NCI-H446 treated with DMSO at 0.1 percent for 48 hours (cell line): ENCODE measurements at places on chromosomes 13 and 19.
A peak's percentile ranks its signal among the peaks of the same experiment; 100 is the strongest.

DNA sequence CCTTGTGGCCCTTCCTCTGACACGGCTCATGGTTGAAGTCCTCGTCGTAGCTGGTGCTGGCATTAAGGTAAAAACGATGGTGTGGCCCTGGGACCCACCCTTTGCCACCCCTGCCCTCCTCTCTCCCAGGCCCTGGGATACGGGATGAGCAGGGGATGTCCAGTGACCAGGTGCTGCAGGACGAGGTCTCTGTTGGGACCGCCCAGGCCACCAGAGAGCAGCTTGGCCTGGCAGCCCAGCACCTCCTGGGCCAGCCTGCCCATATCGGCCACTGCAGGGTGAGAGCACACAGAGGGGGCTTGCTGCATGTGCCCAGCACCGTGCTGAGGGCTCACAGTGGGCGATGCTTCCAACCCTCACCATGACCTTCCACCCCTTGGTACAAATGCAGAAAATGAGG, 6.4 kb downstream of the ACTMAP start:
- no peak for DNase-seq

DNA sequence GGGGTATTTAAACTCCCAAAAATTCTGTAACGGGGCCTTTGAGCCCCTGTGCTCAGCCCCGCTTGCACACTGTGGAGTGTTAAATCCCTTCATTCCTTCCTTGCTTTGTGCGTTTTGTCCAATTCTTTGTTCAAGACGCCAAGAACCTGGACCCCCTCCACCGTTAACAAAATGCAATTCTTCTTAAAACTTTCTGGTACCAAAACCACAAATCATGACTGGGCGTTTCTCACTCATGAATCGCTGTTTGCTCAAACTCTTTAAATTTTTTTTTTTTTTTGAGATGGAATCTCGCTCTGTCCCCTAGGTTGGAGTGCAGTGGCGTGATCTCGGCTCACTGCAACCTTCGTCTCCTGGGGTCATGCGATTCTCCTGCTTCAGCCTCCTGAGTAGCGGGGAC, 881 bp downstream of the ZNF20 start:
- no peak for DNase-seq

GRCh38 chr19:57656346-57656745, 12.4 kb upstream of the ZSCAN4 start:
- DNase-seq: no peak

GRCh38 chr19:801861-802497, 4.7 kb downstream of the PTBP1 start:
- DNase-seq: no peak

- DNase-seq: no peak
These were observed 80.0 kb downstream of the GPR12 start for GRCh38 chr13:26680572-26680971.

DNA sequence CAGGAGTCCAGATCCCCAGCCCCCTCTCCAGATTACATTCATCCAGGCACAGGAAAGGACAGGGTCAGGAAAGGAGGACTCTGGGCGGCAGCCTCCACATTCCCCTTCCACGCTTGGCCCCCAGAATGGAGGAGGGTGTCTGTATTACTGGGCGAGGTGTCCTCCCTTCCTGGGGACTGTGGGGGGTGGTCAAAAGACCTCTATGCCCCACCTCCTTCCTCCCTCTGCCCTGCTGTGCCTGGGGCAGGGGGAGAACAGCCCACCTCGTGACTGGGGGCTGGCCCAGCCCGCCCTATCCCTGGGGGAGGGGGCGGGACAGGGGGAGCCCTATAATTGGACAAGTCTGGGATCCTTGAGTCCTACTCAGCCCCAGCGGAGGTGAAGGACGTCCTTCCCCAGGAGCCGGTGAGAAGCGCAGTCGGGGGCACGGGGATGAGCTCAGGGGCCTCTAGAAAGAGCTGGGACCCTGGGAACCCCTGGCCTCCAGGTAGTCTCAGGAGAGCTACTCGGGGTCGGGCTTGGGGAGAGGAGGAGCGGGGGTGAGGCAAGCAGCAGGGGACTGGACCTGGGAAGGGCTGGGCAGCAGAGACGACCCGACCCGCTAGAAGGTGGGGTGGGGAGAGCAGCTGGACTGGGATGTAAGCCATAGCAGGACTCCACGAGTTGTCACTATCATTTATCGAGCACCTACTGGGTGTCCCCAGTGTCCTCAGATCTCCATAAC, at the start of gene APOE:
Gene APOE, plus strand, starts transcription at position 360 of the 724 bp plus-strand sequence. CDS start 829 bp downstream, outside the sequence.
- DNase-seq: no peak

- no peak for DNase-seq
These were observed 90.5 kb upstream of the ANKRD10 start for GRCh38 chr13:111005364-111005763.

DNA sequence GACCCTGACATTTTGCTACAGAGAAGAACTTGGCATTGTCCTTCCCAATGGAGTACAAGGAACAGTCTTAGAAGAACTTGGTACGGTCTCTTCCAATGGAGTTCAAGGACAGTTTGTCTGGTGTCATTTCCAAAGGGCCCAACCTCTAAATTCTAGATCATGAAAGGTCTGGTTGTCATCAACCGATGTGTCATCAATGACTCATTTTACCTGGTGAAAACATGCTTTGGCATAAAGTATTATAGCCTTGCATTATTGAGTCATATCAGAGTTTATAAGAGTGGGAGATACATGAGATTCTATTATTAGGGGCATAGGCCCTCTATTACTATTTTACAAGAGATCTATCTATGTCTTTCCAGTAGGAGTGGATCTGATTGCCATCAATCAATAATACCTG, 4.3 kb downstream of the CYP2B6 start:
- DNase-seq: no peak

DNA sequence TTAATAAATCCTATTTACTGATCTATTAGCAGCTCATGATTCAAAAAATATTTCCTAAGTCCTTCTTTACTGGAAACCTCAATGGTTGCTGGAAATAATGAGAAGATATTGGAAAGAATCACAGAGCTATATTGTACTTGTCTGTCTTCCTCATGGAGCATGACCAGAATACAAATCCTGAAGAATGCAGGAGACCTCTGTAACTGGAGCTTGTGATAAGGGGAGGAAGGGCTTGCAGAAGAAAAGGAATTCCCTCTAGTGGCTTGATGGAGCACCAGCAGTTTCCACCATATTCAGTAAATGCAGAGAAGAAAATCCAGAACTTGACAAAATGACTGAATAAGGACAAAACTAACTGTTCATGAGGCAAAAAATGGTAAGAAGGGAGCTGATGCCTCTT, 1333.1 kb downstream of the EFNB2 start:
- peak; percentile 26 for DNase-seq
